ENCODE measurements at places on chromosomes 1 and 21.

DNA sequence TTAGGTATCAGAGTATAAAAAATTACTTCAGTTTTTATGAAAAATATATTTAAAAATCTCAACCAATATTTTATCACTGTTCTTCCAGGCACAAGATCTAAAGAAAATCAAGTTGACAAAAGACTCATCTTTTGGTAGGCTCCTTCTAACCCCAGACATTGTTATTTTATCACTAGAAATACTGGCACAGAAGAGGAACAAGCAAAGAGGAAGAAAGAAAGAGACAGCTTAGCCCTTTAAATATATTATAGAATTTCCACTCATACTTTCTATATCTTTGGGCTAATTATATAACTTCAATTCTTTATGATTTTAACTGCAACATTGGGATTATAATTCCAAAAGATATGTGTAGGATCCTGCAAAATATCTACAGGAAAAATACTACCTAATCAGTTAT lies 32.4 kb downstream of the SPTA1 start:
- DNase-seq: peak; percentile 47

DNA sequence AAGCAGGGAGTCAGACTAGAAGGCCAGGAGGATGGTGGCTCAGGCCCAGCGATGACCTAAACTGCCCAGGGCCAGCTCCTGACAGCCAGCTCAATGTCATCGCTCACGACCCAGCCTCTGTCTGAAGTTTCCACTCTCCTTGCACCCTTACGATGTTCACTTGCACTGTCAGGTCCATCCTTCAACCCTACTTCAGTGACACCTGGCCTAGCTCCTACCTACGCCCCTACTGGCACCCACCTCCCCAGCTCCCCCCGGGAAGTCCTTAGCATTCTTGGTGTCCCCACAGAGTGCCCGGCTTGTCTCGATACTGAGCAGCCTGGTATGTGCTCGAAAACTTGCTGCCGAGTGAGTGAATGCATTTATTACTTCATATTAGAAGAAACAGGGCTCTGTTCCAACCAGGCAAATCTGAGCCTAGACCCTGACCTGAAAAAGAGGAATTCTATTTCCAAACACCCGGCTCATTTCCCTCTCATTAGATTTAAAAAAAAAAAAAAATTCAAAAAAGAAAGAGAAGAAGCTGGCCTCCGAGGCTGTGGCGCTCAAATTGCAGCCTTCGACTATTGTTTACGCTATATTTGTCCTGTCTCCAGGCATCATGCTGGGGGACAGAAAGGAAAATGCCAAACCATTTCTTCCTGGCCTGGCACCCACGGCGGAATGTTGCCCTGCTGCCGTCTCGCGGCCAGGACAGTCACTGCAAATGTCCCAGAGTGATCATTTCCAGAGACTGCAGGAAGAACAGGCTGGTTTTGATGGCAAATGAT lies 29.8 kb upstream of the LRRC38 start:
- peak; percentile 10 for DNase-seq

DNA sequence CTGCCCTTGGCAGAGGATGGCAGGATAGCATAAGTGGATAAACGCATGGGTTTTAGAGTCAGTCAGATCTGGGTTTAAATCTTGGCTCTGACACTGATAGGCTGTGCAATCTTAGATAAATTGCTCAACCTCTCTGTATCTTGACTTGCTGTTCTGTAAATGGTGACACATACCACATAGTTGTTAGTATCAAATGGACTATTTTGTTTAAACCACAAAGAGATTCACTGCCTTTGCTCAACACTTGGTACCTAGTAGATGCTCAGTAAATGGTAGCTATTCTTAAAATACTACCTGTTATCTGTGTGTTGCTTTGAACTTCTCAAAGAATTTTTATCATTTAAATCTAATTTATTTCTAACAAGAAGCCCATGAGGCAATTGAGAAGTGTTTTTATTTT lies 39.5 kb upstream of the A3GALT2 start:
- no peak for DNase-seq

DNA sequence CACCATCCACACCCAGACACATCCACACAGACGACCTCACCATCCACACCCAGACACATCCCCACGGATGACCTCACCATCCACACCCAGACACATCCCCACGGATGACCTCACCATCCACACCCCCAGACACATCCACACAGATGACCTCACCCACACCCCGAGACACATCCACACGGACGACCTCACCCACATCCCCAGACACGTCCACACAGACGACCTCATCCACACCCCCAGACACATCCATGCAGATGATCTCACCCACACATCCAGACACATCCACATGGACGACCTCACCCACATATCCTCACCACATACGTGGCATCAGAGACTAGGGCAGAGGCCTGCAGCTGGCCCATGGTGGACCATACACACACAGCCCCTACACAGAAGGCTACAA lies 14.7 kb upstream of the FABP3 start:
- DNase-seq: no peak

DNA sequence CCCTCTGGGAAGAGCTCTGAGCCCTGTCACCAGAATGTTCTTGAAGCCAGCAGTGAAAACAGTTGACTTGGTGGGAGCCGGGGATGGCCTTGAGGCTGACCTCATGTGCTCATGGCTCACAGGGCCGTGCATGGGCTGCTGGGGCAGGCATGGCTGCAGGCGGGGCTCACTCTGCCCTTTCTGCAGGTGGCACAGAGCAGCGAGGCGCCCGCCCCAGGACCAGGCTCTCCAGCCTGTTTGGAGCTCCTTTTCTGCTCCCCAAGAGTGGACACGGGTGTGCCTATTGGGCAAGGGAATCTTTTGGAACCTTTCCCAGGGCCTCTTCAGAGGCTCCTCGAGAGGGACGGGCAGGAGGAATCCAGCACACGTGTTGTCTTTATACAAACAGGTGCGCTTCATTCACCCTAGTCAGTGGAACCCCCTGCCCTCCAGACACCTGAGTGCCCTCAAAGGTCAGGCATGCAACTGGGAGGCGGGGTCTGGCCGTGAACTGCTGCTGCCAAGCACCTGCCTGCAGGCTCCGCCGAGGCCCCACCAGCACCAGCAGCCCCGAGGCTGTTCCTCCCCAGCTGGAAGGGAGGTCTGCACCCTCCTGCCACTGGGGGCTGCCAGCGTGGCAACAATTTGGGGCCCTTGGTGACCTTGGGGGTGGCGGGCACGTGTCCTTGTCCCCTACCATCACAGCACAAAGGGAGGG lies 2.6 kb upstream of the TTC34 start:
- DNase-seq: no peak

DNA sequence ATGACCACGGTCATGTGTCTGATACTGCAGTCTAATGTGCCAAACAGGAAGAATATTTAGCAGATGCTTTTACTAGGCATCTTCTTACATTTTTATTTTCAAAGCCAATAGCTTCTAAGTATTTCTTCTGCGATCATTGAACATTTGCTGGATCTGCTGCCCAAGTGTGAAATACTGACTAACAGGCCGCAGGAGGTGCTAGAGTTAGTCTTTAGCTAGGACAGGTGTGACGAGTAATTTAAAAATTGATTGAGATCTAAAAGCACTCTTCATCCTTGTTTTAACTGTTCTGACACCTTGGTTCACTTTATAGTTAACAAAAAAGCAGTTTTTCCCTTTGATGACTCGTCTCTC lies 748 bp upstream of the FAM78B start:
- no peak for DNase-seq

DNA sequence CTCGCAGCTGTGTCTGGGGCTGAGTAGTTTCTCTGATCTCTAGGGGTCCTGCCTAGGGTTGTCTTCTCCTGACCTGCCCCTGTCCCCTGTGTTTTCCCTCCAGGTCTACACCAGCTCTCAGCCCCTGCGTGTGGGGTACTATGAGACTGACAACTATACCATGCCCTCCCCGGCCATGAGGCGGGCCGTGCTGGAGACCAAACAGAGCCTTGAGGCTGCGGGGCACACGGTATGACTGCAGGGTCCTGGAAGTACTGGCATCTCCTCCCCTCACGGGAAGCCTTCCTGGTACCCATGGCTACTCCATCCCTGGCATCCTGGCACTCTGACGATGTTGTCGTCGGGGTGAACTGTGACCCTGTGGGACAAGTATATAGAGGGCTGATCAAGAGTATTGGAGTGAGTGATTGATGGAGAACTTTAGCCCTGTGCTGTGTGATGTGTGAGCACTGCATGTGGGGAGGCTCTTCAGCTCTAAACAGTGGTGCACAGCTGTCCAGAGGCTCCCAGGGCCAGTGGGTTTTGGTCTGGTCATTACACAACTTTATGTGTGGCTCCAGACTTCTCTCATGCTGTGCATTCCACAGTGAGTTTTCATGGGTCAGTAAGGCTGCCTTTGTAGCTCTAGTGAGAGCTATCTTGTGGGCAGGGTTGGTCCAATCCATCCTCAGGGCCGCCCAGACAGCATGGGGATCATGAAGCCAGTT lies 14.4 kb downstream of the FAAH start:
- DNase-seq: no peak

DNA sequence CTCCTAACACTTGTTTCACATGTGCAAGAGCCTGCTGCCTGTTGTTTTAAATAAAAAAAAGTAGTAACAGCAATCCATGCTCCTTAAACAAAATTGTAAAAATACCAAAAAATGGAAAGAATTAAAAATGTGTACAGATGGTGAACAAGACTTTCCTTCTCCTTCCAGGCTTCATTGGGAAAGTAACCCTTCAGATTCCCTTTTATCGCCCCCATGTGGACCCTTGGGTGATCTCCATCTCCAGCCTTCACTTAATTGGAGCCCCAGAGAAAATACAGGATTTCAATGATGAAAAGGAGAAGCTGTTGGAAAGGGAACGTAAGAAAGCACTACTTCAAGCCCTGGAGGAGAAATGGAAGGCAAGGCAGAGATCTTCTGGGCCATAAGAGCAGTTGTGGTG lies 14.2 kb downstream of the VPS13D start:
- DNase-seq: peak; percentile 45

DNA sequence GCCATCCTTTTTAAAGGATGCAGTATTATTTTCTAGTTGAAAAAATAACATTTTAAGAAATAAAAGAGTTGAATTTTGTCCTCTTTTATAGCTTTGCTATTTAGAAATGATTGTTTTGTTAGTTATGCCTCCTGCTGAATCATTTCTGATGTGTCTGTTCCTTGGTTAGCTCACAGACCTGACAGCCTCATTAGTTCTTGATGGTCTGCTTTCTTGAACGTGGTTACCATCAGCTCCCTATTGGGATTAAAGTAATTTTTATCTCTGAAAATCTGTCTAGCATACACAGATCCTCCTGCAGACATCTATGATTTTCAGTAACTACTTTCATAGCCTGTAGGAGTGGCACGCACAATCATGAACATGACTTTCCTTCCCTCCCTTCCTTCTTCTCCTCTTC lies 447.6 kb upstream of the B3GALT2 start:
- DNase-seq: no peak

- peak; percentile 79 for DNase-seq
Measured at GRCh38 chr1:19312782-19313635, 883 bp downstream of the SLC66A1 start.

DNA sequence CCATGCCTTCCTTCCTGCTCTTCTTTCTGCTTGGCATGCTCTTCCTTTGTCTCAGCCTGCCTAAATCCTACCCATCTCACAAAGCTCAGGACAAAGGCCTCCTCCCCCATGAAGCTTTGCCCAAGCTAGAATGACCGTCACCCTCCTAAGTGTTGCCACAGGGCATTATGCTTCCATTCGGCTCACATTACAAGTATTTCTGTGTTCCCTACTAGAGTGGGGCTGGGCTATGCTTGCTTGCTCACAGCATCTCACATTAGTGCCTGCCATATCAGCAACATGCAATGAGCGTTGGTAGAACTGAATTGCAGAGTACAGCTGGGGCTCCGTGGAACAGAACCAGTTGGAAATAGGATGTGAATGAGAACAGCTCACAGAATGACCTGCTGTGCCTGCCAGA lies 82.8 kb downstream of the CD58 start:
- no peak for DNase-seq

GRCh38 chr1:11806307-11806936 lies 431 bp downstream of the CLCN6 start:
- DNase-seq: peak; percentile 42

DNA sequence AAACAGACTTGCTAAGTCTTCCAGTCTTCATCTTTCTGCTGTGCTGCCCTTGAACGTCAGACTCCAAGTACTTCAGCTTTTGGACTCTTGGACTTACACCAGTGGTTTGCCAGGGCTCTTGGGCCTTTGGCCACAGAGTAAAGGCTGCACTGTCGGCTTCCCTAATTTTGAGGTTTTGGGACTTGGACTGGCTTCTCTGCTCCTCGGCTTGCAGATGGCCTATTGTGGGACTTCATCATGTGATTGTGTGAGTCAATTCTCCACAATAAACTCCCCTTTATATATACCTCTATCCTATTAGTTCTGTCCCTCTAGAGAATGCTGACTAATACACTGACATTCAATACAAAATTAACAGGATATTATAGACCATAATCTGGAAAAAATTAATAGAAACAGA lies 628.1 kb downstream of the PLPP3 start:
- DNase-seq: no peak

DNA sequence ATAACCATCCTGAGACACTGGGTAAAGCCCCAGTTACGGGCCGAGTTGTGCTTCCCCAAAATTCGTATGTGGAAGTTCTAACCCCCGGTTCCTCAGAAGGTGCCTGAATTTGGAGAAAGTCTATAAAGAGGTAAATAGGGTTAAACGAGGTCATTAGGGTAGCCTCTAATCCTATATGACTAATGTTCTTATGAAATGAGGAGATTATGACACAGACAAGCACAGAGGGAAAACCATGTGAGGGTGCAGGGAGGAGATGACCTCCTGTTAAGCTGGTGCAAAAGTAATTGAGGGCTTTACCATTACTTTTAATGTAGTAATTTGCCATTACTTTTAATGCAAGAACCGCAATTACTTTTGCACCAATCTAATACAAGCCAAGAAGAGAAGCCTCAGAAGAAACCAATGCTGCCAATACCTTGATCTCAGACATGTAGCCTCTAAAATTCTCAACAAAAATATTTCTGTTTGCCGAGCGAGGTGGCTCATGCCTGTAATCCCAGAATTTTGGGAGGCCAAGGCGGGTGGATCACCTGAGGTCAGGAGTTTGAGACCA lies 260.8 kb downstream of the GPATCH2 start:
- no peak for DNase-seq

- no peak for DNase-seq
Measured at GRCh38 chr1:231887866-231888265, 261.3 kb downstream of the DISC1 start.

DNA sequence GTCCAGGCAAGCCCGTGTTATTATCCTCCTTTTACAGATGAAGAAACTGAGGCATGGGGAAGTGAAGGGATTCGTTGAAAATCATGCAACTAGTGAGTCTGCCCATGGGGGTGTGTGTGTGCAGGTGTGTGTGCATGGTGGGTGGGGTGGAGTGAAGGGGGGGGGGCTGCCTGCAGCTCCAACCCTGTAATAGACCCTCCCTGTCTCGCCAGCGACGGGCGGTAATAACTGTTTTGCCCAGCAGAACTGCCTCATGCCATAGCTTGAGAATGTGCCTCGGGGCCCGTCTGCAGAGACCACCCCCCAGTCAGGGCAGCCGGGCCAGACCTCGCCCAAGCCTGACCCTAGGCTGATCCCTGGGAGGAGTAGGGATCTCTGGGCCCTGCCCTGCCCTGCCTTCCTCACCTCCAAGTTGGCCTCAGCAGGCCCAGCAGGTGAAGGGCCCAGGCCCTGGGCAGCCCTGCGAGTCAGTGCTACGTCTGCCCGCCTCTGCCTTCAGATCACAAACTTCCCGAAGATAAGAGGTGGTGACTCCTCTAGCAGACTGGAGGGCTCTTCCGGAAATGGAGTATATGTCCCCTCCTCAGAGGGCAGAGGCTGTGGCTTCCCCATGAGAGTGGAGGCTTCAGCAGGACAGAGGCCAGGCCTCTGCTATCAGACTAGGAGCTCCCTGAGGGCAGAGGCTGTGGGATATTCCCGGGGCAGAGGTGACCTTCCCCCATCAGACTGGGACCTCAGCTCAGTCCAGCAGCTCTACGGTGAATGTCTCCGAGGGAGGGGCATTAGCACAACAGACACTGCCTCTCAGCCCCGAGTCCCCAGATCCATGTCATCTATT lies 15.7 kb upstream of the EPHA2 start:
- no peak for DNase-seq

Data from hematopoietic multipotent progenitor cell treated with erythropoietin and hydrocortisone succinate and interleukin-3 and kit ligand, for 4 days (in vitro differentiated cells).